ENCODE measurements at places on chromosomes 13 and 19.

GRCh38 chr19:16062789-16063188 is 13.5 kb upstream of the TPM4 start:
- DNase-seq: no peak

DNA sequence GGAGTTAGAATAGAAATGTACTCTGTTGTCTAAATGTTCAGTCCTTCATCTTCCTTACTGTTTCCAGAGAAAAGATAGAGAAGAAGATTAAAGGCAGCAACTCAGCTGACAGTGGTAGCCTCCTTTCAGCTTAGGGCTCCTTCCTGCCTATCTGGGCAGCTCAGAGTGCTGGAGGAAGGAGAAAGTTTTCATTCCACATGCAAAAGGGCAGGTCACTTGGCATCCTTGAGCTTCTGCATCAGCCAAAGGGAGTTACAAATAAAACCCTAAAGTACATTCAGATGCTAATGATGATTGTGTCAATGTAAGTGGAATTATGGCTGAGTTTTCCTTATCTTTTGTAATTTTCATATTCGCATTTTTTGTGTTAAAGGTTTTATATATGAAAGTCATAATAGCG is 58.9 kb downstream of the ESD start:
- no peak for DNase-seq

DNA sequence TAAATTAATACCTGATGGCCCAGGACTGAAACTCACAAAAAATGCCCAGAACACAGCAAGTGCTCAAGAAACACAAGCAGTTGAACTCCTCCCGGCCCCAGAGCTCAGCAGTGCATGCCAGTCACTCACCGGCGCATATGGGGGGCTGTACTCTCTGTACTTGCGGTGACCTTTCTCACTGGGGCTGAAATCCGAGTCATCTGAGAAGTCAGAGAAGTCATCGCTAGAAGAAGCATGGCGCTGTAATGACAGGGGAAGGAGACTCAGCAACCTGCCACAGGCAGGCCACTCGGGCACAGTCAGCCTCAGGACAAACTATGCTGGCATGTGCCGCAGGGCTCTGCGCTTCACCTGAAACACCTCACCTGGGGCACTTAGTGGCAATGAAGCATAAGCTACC is 19.7 kb downstream of the ZC3H4 start:
- no peak for DNase-seq

- no peak for DNase-seq
Observed at GRCh38 chr19:6696239-6696820, 24.1 kb downstream of the C3 start.

DNA sequence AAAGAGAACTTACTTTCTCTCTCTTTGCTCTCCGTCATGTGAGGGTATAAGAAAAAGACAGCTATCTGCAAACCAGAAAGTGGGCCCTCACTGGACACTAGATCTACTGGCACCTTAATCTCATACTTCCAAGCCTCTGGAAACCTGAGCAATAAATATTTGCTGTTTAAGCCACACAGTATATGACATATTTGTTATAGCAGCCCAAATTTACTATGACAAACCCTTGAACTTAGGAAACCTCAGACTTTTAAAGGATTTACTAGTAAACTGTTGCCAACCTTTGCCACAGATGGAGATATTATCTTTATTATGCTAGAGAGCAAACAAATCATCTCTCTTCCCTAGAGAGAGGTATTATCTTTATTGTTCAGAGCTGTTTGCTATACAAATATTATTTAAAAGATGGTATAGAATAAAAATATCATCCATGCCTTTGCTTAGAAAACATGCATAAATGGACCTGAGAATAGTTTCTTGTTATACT is 1446.1 kb downstream of the SLITRK1 start:
- no peak for DNase-seq

DNA sequence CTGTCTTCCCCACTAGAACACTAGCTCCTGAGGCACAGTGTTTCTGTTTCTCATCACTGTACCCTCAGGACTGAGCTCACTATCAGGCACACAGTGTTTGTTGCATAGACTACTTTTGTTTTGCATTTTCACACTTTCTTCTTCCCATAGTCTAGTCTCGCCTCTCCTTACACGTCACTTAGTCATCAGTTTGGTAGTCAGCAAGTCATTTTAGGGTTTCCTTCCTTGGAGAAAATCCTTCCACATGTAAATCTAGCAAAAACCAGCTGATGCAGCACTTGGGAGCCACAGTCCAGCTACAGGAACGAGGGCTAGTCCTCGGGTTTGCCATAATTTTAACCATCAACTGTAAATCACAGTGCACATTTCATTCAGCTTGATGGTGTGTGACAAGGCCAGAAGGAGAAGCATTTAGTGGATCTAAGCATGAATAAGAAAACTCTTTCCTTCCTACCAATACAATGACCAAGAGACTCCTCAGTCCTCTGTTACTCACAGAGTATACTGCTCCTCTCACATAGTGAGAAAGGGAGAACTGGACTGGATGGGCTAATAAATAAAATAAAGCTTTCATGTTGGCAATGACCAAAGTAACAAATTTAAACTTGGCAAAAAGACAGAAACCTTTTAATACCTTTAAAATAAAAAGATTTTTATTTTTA is 221.0 kb downstream of the KLF12 start:
- DNase-seq: no peak

- no peak for DNase-seq
Observed at GRCh38 chr13:21152251-21152899, 24.0 kb downstream of the SKA3 start.

GRCh38 chr19:15443838-15444237 is 5.9 kb downstream of the WIZ start:
- peak; percentile 47 for DNase-seq
